ENCODE measurements at places on chromosomes 7 and 10.

- no peak for DNase-seq
Observed at GRCh38 chr7:153088601-153089000, 329.0 kb downstream of the ACTR3B start.

DNA sequence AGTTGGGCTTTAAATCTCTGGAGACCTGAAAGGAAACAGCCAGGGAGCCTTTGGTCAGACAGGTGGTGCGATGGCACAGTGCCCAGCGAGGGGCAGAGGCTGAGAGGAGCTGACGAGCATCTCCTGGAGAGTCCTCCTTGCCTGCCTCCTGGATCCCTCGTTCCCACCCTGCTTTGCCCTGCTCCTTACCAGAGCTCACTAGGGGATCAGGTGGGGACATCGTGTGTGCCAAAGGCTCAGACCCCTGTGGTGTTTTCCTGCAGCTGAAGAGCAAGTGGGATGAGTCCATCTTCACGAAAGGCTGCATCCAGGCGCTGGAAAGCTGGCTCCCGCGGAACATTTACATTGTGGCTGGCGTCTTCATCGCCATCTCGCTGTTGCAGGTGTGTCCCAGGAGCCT, 21.8 kb upstream of the SH2D4B start:
- DNase-seq, result no peak

DNA sequence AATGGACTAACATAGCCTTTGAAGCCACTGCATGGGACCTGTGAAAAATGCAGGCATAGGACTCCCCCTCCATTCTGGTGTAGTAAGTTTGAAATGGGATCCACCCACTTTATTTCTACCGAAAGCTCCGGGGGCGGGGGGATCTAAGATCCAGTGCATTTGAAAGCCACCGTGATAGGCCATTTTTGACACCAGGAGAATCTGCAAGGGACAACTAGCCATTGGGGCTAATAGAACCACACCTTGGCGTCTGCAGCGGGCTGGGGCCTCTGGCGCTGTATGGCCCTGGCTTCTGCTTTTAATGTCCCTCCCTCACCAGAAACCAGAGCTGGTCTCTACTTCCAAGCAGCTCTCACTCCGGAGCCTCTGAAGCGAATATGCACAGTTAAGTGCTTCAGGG, 60.1 kb upstream of the GPR26 start:
- no peak for DNase-seq

DNA sequence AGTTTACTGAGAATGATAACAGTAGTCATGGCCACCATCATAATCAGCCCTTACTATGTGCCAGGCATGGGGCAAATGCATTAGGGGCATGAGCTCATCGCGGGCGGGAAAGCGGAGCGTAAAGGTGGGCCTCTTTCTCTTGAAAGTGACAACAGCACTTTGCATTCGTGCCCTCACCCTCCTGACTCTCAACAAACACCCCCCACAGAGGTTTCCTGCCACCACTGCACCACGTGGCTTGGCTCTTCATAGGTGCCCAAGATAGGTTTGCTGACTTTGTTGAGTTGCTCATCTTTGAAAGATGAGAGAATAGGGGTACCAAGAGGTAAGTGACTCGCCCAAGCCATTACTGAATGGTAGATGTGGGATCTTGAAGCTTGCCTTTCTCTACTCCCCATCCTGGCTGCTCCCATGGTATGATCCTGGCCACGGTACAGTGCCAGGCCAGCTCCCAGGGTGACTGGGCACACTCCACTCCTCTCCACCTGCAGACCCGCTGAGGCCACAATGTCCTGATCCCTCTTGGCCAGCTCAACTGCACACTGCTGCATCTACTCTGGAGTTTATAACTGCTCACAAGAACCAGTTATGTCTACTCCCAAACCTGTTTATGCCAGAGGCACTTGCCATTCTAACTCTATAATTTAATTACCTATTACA, 26.0 kb downstream of the SLIT1 start:
- no peak for DNase-seq

- no peak for DNase-seq
Observed at GRCh38 chr7:2983586-2983985, 60.1 kb downstream of the CARD11 start.

- no peak for DNase-seq
Observed at GRCh38 chr7:33745934-33746333, 159.4 kb upstream of the BMPER start.

DNA sequence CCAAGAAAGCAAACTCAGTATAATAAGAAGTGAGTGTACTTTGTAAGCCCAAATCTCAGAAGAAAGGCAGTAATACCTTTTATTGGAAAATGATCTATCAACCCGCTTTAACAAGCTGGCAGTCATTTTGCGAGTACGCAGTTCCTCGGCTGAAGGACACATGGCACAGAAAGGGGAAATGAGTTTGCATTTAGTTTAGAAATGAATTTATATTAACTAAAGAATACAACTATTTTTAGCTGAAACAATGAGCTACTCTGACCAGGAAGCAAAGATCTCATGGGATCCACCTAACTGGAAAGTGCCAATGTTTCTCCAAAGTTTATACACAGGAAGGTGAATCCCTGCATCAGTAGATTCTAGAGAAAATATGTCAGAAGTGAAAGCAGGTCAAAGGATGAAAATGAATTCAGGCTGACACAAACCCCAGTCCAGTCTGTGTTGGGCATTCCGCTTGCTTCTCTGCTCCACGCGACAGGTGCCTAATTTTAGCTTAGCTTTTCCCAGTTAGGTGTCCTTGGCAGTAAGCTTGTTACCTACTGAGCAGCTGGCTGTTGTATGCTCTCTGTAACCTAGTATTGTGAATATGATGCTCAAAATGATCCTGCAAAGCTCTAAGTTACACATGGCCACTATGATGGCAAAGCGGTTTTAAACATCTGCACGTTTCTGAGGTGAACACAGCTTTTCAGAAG, 112.8 kb downstream of the LARP4B start:
- no peak for DNase-seq

GRCh38 chr10:73581918-73582317, 9.2 kb downstream of the USP54 start:
- no peak for DNase-seq
